ENCODE measurements at places on chromosomes 7 and 10.

DNA sequence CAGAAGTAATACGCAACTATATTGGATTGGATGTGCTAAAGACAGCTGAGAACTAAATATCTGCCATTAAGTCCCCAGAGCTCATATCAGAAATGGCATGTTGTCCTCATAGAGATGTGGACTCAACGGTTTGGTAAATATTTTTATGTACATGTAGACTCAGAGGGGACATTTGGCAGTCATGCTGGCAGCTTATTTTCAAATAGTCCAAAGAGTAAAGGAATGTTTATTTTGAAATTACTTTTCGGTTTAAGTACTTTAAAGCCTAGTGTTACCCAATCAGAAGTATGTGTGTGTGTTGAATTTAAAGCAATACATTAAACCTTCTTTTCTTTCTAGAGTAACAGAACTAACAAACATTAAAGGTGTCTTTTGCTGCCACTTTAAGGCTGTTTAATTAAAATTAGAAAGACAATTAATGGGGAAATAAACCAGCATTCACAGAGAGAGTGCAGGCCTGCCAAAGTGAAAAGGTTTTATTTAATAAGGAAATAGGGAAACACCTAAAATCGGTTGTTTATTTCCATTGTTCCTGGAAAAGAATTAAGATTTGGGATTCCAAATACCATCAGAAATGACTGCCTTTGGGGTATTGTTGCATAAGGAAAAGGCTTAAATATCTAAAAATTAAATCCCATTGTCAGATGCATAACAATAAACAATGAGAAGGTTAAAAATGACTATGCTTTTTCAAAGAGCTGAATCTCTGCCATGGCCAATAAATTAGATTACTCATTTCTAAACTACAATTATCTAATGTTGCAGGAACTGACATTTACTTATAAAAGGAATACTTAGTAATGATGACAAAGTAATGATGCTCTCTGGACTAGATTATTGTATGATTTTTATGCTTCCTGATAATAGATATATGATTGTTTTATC is 113.4 kb upstream of the AHR start:
- no peak for DNase-seq

DNA sequence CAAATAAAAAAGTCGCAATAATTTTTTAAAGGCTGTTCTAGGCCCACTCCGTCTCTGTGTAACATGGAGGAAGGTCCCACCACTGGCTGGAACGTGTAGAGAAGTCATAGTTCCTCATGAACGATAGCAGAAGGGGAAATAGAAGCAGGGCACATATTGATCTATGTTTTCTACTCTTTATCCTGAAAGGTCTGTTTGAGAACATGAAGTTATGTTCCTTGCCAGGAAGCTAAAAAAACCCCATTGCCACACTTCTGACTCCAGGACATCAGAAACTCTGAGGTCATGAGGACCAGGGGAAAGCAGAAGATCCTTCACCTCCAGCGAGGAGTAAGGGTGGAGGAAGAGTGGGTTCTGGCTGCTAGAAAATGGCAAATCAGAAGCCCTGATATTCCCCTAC is 10.8 kb downstream of the ANKRD22 start:
- DNase-seq = no peak

DNA sequence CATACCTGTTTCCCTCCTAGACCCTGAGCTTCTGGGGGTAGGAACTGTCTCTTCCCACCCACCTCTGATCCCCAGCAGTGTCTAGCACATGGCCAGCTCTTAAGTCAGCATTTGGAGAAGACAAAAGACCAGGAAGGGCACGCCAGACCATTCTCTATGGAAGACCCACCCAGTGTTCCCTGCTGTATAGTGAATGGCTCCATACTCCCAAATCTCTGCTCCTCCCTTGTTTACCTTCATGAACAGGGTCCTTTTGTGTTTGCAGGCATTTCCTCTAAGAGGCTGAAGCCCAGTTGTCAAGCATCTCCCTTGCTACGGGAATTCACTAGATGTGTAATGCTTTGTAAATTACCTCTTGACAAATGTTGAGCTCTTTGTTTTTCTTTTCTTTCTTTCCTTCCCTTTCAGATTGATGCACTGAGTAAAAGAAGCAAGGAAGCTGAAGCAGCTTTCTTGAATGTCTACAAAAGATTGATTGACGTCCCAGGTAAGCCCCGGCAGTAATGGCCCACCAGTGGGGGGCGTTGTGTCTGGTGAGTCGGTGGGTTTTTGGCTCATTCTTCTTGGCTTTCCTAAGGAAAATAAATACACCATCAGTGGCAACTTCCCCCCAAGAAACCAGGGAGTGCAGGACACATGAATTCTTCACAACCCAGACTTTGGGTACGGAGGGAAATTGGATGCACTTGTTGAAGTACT is 216.6 kb upstream of the SH2B2 start:
- no peak for DNase-seq

DNA sequence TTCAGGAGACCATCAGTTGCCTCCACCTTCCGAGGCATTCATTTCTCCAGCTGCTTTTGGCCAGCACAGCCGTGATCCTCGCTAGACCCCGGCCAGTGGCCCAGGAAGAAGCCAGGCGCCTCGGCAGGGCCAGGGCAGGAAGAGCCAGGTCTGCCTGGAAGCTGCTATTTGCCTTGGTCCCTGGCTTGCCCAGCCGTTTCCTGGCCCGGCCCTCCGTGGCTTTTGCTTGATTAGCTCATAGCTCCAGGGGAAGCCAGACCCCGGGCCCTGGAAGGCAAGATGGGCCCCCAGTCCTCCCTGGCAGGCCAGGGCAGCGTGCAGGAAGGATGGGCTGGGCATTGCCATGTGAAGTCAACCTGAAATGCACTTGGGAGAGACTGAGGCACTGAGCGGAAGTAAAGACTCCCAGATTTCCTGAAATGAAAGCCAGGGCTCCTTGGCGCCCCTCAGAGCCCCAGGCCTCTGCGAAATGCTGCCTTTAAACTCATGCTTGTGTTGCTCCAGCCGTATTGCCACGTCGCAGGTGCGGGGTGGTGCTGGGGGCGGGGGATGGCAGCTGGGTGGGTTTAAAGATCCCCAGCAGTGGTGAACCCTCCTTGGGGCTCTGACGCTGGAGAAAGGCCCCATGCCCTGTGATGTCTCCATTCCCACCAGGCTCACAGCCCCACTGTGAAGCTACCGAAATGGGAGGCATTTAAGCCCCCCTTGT is 160.6 kb downstream of the GRK5 start:
- DNase-seq = no peak

DNA sequence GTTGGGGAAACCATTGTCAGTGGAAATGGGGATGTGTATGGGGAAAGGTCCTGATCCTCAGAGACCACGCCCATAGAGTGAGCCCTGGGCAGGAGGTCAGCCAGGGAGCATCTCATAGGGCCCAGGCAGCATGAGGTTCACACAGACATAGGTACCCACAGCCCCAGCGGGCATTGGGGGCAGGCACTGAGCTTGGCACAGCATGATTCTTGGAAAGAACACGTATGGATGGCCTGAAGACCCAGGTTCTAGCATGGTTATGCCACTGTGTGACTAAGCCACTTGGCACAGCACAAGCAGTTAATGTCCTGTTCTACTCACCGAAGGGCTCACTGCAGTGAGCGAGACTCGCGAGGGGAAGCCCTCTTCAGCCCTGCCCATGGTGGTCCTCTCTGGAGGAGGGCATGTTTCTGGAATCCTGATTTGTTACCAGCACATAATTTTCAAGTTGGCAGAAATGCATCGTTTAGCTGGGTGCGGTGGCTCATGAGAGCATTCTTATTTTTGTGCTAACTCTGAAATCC is 125.2 kb downstream of the UBE2H start:
- no peak for DNase-seq

DNA sequence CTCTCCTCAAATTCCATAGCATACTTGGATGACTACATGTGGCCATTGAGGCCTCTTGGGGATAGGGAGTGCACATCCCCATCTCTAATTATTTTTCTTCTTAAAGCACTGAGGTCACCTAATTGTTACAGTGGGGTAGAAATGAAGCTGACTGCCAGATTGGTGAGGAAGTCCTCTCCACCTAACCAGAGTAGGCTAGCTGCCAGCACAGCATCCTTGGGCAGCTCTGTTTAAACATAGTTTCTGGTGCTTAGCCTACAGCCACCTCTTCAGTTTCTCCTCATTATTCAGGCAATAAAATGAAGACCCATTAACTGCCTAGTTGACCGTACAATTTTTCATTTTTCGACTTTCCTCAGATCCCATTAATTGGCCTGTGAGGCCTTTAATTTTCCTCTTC is 104.6 kb downstream of the MLLT10 start:
- no peak for DNase-seq

GRCh38 chr10:114933588-114933987 is 4.4 kb upstream of the TRUB1 start:
- peak; percentile 16 for DNase-seq

DNA sequence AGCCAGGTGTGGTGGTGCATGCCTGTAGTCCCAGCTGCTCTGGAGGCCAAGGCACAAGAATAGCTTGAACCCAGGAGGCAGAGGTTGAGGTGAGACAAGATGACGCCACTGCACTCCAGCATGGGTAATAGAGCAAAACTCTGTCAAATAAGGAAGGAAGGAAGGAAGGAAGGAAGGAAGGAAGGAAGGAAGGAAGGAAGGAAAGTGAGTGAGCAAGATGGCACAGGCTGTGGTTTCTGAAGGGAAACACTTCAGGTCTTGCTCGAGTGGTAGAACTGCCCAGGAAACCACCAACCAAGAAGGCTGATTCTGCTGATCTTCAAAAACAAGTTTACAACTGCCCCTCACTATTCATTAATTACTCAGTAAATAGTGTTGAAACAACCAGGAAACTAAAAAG is 45.2 kb downstream of the EZH2 start:
- DNase-seq = no peak

GRCh38 chr7:71444130-71444529 is 312.2 kb downstream of the GALNT17 start:
- no peak for DNase-seq

GRCh38 chr10:84715911-84716310 is 387.5 kb downstream of the CCSER2 start:
- DNase-seq = peak; percentile 30

GRCh38 chr7:50960621-50961310 is 178.1 kb upstream of the GRB10 start:
- DNase-seq = peak; percentile 52

DNA sequence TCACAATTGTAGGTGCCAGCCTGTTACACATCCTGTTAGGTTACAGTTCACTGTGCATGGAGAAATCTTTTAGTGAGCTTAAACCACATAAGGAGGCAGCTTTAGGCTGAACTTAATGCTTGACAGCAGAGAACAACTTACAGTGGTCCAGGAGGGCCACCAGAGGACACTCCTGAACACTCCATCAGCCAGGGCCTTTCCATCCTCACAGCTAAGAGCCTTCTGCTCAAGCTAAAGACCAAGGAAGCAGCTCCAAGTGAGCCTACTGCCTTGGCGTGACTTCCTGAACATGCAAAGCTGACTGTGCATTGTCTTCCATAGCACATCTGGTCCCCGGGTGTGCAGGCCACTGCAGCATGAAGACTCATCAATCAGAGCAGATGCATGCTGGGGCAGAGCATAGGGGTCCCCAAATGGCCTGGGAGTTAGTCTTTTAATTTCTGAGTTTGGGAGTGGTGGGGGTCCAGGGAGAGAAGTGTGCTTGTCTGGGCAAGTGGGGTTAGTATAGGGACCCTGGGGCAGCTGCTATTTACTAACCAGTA is 105.0 kb downstream of the ZNF248 start:
- no peak for DNase-seq

GRCh38 chr10:43691485-43691884 is 42.8 kb upstream of the ZNF32 start:
- no peak for DNase-seq

DNA sequence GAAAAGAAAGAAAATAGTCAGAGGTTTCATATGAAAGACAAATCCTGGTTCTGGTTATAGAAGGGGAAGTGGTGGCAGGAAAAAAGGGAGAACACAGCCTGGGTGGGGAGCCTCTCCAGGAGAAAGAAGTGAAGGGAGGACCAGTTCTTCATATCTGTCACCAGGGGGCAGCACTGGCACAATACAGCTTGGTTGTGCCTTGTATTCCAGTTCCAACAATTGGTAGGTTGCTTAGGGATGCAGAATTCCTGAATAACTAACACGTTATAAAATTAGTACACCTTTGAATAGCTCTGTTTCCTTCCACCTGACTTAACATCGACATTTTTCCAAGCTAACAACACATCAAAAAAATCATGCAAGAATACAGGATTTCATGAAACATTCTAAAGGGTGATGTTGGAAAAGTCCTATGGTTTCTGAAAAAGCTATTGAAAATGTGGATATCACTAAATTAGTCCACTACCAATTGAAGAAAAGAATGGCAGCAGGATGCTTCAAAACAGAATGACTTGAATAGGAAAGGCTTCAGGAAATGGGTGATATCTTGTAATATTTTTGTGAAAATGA is 52.9 kb downstream of the CYP26A1 start:
- DNase-seq = no peak

DNA sequence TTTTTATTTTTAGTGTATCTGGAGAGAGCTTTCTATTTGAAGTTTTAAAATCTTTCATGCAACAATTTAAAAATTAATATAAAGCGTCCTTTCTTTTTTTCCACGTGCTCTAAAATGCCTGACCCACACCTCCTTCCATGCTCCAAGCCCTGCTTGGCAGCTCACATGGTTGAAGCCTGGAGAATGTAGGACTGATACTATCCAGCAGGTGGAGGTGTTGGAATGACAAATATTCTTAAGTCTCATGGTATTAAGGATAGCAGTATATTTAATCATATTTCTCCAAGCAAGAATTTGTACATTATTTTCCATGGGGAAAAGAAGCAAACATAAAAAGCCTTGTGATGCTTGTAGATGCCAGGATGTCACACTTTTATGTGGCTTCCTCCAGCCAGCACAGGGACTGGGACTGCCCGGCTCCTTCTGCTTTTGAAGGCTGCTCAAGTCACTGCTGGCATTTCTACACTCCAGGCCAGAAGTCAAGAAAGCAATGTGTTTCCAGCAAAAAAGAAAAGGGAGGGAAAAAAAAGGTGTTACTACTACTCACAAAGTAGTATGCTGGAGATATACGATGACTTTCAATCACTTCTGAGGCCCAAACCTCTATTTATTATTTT is 49.7 kb downstream of the BZW2 start:
- peak; percentile 46 for DNase-seq

GRCh38 chr10:106395041-106395749 is 769.3 kb downstream of the SORCS1 start:
- no peak for DNase-seq

- peak; percentile 16 for DNase-seq
Measured at GRCh38 chr7:40447345-40447744, 312.5 kb downstream of the SUGCT start.

- DNase-seq = no peak
Measured at GRCh38 chr10:47027784-47028260, 116.6 kb downstream of the PTPN20 start.
